ENCODE measurements at places on chromosomes 1 and 21.

DNA sequence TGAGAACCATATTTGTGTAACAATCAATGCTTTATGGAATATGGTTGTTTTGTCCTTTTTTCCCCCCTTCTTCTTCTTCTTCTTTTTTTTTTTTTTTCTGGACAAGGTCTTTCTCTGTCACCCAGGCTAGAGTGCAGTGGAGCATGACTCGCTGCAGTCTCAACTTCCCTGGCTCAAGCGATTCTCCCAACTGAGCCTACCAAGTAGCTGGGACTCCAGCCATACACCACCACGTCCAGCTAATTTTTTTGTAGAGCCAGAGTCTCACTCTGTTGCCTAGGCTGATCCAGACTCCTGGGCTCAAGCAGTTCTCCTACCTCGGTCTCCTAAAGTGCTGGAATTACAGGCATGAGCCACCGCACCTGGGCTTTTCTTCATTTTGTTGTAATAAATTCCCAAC, 86.7 kb downstream of the FMN2 start:
- no peak for DNase-seq

DNA sequence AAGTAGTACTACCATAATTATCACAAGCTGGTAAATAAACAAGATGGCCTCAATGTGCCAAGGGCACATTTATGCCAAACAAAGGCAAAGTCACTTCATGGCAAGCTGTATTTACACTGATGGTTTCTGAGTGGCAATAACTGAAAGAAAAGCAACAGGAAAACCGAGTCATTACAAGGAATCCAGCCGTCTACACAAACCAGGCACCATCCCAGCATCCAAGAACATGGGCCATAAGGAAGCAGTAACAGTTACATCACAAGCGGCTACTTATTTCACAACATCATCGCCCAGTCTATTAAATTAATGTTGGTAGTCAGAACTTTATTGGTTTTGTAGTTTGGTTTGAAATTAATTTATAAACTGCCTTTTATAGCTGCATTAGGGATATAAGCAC, 214.2 kb downstream of the RERE start:
- DNase-seq, result no peak

DNA sequence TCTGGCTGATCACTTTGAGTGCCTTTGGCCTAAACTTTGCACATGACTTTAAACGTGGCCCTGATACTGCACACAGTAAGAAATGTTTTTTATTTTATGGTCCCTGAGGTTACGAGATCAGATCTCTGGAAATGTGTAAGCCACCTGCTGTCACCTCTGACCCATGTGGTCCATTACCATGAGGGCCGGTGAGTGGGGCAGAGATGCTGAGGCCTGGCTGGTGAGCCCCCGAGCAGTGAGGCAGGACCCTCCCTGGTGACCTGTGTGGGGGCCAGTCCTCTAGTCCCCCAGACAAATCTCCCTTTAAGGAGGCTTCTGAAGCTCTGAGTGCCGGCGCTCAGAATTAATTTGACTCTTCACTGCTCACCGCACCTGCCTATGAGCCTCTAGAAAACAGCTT, 12.4 kb downstream of the TFF3 start:
- no peak for DNase-seq

DNA sequence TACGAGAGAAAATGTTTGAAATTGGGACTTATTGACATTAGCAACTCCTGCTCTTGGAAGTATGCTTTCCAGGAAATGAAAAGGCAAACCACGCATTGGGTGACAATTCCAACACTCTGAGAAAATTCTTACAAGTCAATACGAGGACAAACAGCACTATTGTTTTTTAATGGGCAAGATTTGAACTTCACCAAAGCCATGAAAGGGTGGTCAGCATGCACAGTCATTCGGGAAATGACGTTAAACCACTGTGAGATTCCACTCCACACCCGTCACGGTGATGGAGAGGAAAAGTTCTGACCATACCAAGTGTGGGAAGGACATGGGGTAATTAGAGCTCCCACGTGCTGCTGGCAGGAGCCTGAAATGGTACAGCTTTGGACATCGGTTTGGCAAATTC, 12.2 kb upstream of the PRXL2B start:
- DNase-seq, result no peak

DNA sequence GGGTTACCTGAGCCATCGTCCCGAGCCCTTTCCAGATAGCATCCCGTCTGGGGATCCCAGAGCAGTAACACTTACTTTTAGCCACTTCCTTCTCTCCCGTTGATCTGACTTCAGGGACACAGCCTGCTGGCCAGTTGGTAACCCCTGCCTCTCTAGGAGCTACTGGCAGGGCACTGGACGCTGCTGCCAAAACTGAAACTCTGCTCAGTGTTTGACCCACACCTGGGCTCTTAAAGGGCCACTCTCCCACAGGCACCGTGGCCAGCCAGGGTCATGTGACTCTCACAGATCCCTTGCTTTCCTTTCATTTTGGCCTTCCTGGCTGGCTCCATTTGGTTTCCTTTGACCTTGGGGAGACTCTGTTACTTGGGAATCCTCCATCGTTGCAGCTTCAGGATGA, at the start of gene PIGR:
Gene PIGR, minus strand, starts transcription at position 206 of the 400 bp plus-strand sequence. CDS start 5,935 bp downstream, outside the sequence.
- DNase-seq, result no peak

DNA sequence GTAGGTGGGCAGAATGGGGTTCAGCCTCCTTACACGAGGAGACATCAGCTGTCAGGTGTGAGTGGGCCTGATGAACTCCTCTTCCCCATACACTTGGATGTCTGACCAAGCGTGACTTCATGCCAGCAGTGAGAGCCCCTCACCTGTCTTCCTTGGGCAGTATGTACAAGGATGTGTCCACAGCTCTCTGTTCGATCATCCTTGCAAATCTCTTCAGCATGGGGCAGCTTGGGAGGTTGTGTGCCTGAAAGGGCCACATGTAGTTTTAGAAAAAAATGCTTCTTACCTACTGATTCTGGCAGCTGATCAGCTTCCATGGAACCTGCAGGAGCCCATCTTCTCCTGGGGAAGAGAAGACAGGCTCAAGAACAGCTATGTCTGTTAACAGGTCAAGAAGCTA, 18.0 kb downstream of the ACP6 start:
- no peak for DNase-seq

DNA sequence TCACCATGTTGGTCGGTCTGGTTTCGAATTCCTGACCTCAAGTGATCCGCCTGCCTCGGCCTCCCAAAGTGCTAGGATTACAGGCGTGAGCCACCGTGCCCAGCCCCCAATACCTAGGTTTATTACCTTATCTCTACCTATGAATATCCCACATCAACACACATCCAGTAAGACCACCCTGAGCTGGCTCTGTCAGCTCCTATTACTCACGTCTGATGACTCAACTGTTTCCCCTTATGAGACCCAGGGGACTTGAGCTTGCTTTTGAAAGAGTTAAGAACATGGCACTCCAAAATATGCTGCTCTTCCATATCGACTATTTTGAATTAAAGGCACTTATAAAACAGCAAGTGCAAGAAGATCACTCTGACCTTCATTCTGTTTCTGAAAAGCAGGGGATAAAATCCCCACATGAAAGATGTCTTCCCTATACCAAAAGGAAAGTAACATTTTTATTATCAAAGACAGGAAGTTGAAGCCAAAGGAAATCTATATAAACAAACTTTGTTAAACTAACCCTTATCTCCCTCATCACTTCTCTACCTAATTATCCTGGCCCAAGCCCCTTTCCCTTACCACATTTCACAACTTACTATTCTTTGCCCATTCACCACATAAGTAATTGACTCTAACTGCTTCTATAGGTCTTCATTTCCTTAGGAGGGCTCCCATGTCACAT, 41.3 kb upstream of the OSBPL9 start:
- DNase-seq, result no peak

All from neural progenitor cell (in vitro differentiated cells).